ENCODE measurements at places on chromosomes 3 and 15.

DNA sequence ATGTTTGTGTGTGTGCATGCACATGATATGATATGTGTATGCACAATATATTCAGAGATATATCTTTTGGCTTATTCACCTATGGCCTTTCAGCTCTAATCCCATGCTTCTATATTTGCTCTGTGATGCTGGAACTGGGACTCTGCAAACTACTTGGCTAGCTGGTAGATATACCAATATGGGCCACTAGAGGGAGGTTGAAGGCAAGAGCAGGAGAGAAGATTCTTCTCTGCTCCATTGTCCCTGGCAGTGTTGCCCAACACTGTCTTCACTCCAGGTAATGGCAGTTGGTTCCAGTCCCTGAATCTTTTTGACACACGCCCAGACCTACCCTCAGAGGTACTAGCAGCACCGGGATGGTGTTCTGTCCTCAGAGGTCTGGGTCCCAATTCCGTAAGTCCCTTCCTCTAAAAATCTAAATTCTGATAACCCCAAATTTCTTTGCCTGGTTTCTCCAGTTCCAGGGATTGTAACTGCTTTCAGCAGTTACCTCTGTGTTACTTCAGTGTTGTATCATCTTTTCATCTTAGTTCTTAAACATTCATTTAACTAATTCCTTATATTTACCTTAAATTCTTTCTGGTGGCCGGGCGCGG is 44.7 kb downstream of the GTPBP8 start:
- peak; percentile 61 for DNase-seq

GRCh38 chr3:52017586-52017985 is 21.9 kb upstream of the RPL29 start:
- DNase-seq, result no peak

DNA sequence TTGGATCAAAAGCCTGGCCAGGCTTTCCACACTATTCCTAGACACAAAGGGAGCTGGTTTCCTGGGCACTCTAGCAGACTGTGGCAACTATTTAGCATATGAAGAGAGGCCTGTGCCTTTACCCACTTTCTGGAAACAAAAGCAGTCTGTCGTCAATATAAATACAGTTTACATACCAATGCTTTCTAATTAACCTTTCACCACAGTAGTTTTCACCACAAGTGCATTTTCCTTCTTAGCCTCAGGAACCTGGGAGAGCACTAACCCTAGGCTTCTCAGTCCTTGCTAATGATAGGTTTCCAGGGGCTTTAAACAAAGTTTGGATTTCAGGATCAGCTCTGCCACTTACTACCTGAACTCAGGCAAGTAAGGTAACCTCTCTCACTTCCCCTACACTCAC is 499.1 kb downstream of the MAGI1 start:
- DNase-seq, result no peak

- no peak for DNase-seq
Measured at GRCh38 chr3:141448606-141449220, 38.1 kb upstream of the RASA2 start.

- no peak for DNase-seq
Measured at GRCh38 chr3:53974324-53974723, 82.7 kb upstream of the SELENOK start.

GRCh38 chr15:36595611-36596010 is 16.2 kb downstream of the CDIN1 start:
- no peak for DNase-seq

DNA sequence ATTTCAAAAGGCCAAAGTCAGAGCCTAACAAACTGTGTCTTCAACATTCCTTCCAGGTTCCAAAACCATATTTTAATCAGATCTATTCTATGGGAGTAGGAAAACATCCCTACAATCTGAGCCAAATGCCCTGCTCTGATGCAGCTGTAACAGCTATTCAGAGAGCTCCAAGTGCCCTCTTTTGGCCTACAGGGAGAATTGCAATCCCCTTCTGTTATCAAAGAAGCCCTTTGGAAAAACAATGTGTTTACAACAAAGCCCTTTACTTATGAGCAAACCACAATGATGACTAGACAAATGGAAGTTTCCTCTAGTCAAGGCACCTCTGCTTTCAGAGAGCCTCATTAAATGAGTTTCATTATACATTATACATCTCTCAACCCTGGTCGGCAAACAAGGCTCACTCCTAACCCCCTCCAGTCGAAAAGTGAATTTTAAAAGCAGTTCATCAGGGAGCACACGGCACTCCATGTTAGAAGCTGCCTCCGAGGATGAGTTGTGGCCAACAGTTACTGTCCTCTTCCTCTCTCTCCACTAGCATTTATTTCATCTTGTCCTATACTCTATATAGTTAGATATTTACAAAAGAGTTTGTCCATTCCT is 42.6 kb upstream of the TMCO5A start:
- DNase-seq, result peak; percentile 68

- DNase-seq, result no peak
Measured at GRCh38 chr15:101168898-101169494, 82.9 kb downstream of the CHSY1 start.
